ENCODE measurements at places on chromosomes 6 and 20.

GRCh38 chr6:141552463-141552862, 580.3 kb upstream of the GJE1 start:
- DNase-seq = no peak

DNA sequence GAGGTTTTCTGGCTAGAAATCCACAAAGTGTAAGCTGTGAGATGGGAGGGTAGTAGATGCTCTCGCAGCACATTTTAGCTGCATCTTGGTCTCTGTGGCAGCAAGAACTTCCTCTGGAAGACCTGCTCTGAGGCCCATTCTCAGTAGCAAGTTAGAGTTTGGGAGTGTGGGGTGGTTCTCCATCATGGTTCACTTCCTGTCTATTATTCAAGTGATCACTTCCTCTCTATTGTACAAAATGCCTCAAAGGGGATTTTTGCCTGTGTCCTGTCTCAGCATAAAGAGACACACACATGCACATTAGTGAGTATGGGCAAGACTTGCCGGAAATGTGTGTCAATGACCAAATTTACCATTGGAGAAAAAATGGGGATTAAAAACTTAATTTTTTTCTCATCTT, 42.5 kb downstream of the LYRM2 start:
- no peak for DNase-seq

- DNase-seq = no peak
These were observed 139.4 kb downstream of the ID4 start for GRCh38 chr6:19976411-19977129.

GRCh38 chr20:37522260-37523011, 1.4 kb downstream of the NNAT start:
- DNase-seq = no peak

- no peak for DNase-seq
These were observed 175.4 kb downstream of the UTRN start for GRCh38 chr6:144460327-144461095.

DNA sequence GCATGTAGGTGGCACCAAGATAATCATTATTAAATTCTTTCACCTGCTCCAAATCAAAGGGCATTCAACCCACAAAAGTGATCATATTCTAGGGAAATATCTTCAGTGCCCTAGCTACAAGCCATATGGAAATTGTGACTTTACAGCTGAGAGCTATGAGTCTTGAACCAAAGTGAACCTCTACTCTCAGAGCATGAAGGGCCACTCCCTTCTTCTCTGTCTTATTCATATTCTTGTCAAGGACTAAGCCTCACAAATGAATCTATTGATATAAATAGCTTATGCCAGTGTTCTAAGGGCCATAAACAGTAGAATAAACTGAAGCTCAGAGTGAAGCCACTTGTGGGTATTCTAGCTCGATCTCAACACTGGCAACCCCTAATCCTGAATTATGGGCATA, 29.6 kb downstream of the SPINT4 start:
- no peak for DNase-seq

DNA sequence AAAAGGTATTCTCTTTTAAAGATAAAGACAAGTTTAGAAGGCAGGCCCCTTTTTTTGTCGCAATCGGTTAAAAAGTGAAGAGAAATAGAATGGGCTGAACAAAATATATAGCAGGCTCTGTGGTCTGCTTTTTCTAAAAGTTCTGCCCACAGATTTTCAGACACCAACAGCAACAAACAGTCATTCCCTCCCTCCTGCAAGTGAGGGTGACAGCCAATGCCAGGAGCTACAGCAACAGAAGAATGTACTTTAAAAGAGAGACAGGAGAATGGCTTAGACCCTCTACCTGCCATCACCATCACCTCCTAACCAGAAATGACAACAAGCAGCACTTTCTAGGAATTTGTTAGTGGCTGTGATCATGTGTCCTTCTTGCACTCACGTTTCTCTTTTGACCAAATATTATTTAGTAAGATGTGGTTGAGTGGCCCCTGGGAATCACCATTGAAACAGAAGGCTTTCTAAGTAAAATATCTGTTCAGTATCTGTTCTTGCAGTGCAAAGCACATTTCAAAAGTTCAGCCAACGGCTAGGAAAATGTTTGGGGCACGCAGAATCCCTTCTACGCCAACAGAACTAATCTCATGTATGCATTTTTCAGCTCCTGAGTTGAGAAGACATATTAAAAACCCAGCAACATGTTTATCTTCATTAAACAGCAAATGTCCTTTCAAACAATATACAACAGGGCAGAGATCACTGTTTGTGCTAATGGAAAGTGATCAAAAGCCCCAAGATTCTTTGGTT, 248.5 kb downstream of the ATXN1 start:
- DNase-seq = no peak

DNA sequence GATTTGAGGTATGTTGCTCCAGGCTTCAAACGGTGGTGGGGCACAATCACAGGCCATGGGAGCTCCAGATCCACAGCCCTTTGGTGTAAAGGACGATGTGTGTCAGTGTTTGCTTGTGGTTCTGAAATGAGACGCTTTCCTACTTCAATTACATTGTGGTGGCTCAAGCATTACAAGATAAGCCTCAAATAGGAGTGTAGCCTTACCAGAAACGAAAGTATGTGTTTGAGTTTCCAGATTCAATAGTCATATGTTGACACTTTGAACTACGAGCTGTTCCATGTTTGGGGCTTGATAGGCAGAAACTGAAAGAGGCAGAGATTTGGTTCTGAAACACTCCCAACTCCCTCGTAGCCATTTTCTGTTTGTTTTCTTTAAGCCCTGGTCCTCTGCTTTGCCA, 187.1 kb downstream of the MYLK4 start:
- DNase-seq = no peak

- DNase-seq = no peak
These were observed 90.6 kb downstream of the TTLL2 start for GRCh38 chr6:167415441-167415961.

DNA sequence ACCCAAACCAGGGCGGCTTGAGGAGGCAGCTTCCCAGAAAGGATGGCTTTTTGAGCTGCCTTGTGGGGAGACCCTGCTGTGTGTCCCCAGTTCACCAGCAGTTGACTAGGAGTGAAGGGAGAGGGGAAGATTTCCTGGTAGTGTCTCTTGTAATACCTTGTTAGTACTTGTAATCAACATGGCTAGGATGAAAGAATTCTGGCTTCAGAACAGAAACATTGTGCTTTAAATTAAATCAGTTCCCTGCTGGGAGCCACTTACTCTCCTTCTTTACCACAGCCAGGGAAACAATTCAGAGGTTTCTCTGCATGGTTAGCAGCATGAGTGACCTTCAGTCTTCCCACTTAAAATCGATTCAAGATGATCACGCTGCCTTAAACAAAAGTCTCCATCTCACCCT, 525.4 kb upstream of the ID4 start:
- DNase-seq = no peak

- DNase-seq = no peak
These were observed 224.7 kb downstream of the NRN1 start for GRCh38 chr6:5781966-5782556.

DNA sequence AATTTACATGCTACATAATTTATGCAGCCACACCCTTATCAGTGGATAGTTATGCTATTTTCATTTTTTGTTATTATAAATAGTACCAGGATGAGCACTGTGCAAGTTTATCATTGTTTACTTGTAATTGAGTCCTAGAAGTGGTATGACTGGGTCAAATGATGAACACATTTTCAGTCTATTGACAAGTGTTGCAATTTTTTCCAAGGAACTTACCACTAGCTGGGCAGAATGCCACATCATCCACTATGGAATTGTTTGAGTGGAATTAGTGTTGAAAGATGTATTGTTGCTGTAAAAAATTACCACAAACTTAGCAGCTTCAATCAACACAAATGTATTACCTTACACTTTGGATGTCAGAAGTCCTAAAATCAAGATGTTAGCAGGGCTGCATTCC, 38.1 kb upstream of the OPN5 start:
- no peak for DNase-seq

DNA sequence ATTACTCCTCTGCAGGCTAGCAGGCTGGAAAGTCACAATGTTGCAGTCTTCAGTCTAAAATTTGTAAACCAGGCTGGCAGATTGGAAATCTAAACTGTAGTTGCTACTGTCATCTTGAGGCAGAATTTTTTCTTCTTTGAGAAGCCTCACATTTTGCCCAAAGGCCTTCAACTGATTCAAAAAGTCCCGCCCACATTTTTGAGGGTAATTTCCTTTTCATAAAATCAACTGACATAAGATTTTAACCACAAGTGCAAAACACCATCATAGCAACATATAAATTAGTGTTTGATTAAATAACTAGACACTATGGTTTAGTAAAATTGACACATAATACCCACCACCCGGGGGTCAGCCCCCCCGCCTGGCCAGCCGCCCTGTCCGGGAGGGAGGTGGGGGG, 28.4 kb downstream of the HLA-C start:
- DNase-seq = no peak

DNA sequence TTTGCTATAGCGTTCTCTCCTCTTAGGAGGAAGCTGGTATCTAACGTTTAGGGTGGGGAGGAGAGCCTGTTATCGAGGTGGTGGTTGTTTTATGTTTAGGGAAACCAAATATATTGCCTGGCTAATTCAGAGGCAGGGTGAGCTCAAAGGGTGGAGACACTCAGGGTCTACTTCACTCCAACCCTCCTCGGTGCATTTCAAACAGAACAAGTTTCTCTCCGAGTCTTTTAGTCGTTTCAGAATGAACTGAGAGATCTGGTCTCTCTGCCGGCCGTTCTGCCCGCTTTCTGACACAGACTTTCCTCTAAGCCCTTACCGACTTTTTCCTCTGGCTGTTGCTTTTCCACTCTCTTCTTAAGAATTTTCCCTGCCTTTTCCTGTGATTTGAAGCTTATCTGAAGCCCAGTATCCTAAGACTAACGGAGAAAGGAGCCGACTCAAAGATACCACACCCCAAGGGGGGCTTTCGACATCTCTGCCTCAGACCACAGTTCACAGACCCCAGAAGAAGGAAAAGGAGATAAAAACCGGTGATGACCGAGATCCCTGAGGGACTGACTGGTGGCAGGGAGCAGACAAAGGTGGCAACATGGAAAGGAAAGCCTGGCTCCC, 865 bp downstream of the STK38 start:
- no peak for DNase-seq

DNA sequence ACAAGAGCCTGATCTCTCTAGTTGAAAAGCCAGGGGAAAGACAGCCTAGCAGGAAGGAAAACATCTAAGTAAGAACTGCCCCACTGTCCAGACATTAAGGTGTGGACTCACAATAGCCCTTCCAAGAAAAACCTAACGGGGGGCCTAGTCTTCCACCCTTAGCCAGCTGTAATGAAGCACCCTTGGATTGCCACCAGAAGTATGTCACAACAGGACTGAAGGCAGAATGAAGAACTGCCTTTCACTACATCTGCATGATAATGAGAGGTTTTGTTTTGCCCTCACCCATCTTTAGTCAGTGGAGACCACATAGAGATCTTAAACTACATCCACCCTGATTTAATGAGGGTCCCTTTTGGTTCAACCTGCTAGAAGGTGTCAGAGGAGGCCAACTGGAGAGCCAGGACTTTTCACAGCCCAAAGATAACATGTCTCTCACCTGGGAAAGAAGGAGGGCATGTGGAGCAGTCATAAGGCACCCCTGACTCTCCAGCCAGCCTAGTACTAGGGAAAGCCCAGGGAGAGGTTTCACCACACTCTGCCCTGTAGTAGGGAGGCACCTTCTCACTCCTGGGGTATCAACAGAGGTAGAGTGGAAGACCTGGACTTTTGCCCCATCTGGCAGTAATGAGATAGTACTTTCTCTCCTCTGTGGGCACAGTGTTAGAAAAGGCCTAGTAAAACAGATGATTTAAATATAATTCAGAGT, 1017.4 kb upstream of the MANEA start:
- no peak for DNase-seq

- DNase-seq = no peak
These were observed 21.4 kb upstream of the TRAM2 start for GRCh38 chr6:52598123-52598823.

GRCh38 chr6:17511084-17511483, 89.0 kb upstream of the FAM8A1 start:
- no peak for DNase-seq

- no peak for DNase-seq
These were observed 25.5 kb downstream of the IYD start for GRCh38 chr6:150394053-150394898.

DNA sequence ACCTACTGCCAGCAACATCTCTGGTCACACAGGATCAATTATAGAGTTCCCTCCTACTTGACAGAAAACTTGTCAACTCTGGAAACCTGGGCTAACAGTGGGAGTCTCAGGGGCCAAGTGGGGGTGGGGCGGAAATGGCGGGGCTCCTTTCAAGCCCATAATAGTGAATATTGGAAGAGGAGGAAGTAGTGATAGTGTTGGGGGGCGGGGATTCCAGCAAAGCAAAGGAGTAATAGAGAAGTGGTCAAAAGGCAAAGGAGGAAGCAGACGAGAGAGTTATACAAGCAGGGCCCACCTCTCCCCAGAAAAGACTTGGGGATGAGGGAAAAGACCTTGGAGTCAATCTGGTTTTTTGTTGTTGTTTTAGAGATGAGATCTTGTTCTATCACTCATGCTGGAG, 2.1 kb downstream of the DEF6 start:
- DNase-seq = peak; percentile 62

- peak; percentile 22 for DNase-seq
These were observed 126.8 kb downstream of the IPCEF1 start for GRCh38 chr6:154229786-154230185.

DNA sequence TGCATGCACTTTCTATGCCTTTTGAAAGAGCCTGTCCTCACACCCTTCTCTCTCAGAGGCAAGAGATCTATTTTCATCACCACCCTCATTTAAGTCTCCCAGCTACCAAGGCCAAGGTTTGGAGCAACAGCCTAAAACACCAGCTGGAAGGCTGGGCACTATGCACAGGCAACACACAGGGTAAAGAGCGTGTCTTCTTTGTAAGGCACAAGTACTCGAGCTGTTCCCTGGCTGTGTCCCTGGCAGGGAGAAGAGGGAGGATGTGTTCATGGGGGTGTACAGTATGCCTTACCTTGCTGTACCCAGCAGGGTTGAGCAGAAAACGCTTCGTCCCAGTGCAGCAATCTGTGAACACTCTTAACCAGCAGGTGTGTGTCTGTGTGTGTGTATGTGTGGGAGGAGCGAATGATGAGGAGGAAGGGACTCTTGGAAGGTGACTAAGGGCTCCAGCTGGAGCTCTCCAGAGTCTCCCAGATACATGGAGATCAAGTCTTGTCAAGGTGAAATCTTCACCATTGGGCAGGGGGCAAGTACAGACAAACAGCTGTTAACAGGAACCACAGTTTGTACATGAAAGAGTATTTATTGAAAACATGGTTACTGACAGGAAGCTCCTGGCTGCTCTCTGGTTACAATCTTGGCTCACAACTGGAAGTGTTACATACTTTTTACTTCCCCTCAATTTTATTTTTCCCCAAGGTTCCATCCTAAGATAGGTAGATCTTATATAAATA, 40.8 kb downstream of the ELMO2 start:
- DNase-seq = no peak

GRCh38 chr20:36573798-36574365, 485 bp downstream of the TGIF2 start:
- DNase-seq = peak; percentile 56

GRCh38 chr20:19593762-19594161, 164.3 kb upstream of the RIN2 start:
- no peak for DNase-seq

GRCh38 chr6:166417285-166417691, 34.5 kb upstream of the MPC1 start:
- DNase-seq = peak; percentile 34

Measured in CD4-positive, alpha-beta T cell treated with Interferon gamma for 1 hour (primary cell).